Mesothelial cell of epicardium (in vitro differentiated cells): ENCODE measurements at places on chromosomes 7 and 10.

- no peak for DNase-seq
Measured at GRCh38 chr10:43855667-43856210, 207.1 kb upstream of the ZNF32 start.

DNA sequence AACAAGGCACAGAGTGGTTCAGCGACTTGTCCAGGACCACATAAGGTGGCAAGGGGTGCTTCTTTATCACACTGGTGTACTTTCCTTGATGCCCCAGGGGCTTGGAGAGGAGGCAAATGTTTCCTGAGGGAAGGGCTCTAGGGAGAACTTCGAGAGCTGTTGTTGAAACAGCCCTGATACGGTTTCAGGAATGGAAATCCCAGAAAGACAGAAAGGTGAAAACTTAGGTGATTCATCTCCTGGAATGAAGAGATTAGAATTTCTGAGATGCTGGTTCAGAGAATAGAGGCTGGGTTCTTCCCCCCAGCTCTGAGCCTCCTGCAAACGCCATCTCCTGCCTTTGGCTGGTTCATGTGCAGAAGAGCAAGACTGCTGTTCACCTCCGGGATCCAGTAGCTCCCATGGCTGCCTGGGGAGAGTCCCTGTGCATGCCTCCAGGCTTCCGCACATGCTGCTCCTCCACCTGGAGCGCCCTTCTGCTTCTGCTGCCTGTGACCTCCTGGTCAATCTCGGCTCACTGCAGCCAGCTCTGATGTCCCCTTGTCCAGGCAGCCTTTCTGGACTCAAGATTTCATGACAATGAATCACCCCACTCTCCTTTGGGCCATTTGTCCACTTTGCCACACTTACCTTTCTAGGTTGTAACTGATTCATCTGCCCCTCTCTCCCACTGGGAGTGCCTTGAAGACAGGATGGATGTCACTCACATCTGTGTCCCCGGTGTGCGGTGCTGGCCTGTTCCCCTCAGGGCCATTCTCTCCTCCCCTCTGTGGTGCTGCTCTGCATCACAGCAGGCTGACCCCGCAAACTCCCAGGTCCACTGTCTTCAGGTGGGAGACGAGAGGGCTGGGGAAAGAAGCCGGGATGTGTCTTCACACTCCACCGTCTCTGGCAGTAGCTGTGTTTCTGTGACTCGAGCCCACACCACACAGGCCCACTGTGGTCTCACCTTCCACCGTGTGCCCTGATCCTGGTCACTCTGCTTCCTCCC, 3.6 kb upstream of the CDH23 start:
- peak; percentile 34 for DNase-seq

GRCh38 chr7:143877098-143877497, 24.9 kb downstream of the TCAF1 start:
- DNase-seq = no peak

DNA sequence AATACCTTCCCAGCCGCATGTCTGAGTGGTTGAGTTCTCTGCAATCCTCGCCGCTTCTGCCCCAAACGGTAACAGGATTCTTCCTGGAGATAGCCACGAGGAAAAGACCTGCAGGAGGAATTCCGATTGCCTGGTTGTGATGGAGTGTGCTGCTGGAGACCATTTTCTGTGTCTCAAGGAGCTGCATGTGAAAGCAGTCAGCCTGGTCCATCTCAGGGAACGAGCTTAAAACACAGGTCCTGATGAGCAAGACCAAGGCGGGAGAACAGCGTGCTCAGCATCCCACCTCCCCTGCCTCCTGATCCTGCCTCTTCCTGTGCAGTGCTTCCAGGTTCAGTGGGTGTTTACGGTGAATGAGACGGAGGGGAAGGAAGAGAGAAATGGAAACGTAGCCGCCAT, 26.5 kb downstream of the VIPR2 start:
- DNase-seq = no peak

- DNase-seq = no peak
Measured at GRCh38 chr7:101161692-101162471, 3.5 kb downstream of the VGF start.

- DNase-seq = no peak
Measured at GRCh38 chr10:1094112-1095057, 38.2 kb downstream of the WDR37 start.

DNA sequence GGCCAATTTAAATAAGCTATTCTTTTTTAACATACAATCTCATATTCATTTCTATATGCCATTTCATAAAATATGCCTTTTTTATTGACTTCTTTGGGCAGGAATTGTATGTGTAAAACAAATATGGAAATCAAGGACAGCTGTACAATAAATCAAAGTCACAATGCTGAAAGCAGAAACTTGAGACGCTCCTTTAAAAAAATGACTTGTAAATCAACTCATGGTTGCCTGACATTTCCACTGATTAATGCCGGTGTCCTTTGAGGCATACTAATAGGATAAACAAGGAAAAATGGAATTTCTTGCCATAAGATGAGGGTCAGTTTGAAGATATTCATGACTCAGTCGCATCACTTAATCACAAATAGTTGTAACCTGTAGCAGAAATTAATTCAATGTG, 247.4 kb upstream of the TEX47 start:
- no peak for DNase-seq

DNA sequence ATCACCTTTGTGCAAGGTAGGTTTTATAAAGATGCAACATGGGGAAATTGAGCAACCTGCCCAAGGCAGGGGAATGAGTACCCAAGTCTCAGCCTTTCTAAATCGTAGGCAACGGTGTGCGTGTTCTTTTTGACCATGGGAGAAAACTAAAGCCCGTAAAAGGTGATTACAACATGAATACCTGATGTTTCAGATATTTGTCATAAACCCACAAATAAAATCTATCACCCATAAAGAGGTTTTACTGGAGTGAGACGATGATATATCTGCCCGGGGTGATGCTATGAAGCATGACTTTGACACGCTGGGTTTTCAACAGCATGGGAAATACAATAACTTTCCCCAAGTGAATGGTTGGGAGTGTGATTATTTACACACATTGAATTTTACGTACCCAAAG, 406.3 kb upstream of the KLF6 start:
- no peak for DNase-seq

- no peak for DNase-seq
Measured at GRCh38 chr10:33386926-33387325, 52.5 kb upstream of the NRP1 start.

GRCh38 chr7:96179341-96179740, 142.6 kb downstream of the SLC25A13 start:
- DNase-seq = no peak

DNA sequence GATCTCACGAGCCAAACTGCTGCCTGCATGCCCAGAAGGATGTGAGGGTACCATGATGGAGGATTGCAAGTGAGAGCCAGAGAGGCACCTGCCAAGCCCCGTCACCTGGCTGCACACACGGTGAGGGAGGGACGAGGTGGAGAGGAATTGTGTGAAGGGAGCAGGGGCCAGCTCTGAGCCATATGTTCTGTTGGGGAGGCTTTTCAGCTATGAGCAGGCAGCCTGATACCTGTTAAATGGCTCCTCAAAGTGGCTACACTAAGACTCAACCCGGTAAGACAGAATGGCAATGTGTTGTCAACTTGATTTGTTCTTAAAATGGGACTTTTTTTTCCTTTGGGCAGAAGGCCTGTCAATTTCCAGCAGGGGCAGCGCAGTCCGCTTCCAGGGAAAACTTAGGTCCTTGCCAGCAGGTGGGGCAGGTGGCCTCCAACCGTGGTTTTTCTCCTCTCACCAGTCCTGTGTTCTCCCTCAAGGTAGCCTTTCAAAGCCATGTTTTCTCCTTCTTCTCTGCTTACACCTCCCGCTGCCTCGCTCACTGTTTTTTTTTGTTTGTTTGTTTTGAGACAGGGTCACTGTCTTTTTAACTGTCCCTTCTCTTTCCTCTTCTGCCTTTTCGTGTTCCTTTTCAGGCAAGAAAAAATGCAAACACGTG, 57.7 kb upstream of the ZNRF2 start:
- no peak for DNase-seq

DNA sequence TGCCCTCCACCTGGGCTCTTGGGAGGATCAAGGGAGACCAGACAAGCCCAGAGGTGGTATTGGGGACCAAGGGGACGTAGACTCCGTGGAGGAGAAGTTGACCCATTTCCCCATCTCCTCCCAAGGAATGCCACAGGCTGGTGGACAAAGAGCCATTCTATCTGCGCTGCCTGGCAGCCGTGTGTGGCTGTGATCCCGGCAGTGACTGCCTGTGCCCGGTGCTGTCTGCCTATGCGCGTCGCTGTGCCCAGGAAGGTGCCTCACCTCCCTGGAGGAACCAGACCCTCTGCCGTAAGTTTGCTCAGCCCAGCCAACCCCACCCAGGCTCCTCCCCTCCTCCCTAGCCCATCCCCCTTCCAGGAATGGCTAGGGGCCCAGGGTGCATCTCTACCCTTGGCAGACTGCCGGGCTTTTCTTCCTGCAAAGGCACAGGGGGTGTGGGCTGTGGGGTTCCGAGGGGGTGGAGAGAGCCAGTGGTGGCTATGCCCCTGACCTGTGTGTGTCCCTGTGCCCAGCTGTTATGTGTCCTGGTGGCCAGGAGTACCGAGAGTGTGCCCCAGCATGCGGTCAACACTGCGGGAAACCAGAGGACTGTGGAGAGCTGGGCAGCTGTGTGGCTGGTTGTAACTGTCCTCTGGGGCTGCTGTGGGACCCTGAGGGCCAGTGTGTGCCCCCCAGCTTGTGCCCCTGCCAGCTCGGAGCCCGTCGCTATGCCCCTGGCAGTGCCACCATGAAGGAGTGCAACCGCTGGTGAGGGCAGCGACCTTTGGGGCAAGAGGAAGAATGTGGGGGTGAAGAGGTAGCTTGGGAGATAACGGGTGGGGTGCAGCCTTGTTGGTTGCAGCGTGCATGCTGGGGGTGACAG, 10.2 kb upstream of the ZNF467 start:
- no peak for DNase-seq

- no peak for DNase-seq
Measured at GRCh38 chr10:124697837-124698544, 46.2 kb downstream of the FAM53B start.

DNA sequence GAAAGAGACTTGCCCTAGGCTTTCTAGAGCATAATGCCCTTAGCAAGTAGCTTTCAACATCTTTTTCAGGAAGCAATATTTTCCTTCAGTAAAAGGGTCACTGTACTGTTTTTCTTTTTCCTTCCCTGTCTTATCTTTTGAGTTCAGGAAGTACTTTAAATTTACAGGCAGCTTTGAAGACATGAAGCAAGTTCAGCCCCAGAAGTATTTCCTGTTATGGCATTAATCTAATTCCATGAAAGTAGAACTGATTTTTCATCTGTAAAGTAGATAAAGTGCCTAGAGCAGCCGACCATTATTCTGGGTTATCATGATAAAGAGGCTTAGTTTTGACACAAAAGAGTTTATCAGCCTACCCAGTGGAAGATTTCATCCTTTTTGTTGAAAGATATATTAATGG, 288.2 kb downstream of the ADK start:
- no peak for DNase-seq

DNA sequence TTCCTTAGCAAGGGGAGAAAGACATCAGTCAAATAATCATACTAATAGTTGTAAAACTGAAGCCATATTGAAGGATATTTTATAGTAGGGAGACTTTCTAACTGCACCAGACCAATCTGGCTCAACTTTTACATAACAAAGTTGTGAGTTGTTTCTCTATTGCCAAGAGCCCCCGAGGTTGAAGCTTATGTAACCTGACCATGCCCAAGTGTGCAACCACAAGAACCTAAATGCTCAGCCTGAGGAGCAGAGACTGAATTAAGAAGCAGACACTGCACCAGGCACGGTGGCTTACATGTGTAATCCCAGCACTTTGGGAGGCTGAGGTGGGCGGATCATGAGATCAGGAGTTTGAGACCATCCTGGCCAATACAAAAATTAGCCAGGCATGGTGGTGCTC, 77.3 kb upstream of the ARMC3 start:
- no peak for DNase-seq

DNA sequence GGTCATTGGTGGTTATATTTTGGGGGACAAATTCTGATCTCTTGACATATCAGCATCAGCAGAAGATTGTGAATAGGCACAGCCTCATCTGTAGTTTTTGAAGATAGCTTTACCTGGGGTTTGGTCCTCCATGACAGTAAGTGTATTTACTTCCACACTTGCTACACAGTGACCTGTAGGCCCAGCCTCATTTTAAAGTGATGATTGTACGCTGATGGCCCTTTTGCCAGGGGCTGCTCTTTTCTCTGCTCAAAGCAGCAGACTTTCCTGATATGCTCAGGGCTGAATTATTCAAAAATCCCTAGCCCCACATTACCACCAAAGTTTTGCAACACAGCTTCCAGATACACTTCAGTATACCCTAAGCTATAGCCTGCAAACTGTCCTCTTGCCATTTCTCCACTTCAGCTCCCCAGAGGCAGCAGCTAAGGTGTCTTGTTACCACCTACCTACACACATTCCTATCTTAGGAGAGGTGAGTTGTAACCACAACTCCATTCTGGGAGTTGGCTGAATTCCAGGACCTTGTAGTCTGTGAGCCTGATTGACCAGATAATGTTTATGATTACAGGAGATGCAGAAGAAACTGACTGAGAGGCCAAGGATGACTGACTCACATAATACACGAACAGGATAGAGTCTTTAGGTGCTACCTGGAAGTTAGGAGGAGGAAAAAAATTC, 6.0 kb downstream of the ASB4 start:
- DNase-seq = no peak

GRCh38 chr10:68987611-68988010, 992 bp upstream of the KIFBP start:
- DNase-seq = no peak

DNA sequence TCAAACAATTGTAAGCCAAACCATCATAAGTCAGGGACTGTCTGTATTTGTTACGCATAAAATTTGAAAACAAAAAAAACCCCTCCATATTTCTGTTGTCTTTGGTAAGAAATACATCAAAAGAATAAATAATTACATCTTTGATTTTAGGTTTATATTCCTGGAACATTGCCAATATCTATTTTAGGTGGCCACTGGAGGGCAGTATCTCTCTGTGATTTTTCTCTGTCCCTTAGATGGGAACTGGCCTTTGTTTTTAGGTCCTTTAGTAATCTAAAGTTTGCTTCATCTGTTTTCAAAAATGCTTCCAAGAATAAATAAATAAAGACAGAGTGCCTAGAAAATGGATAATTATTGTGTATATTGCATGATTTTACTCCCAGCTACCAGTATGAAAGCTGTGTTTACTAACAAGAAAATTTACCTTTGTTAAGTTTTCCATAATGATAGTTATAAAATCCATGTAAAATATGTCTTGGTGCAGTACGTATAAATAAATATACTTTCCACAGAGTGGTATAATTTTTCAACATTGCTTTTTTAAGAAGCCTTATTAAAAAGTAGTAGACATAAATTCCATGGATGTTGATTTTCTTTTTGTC, 64.2 kb downstream of the PHYHIPL start:
- DNase-seq = no peak

DNA sequence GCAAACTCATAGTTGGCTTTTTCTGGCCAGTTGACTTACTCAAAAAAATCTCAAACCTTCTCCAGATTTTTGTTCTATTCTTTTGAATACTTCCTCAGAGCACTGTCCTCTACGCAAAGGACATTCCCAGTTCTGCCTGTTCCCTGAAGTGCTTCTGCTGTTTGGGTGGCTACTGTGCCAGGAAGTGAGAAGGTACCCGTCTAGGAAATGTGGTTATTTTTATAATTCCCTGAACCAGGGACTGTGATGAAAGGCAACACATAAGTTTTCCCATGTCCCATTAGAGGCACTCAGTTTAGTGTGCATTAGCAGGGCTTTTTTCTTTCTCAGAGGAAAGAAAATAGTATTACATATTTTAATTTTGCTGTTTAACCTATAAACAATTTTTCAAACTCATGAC, 370.3 kb downstream of the PHTF2 start:
- DNase-seq = no peak
